Stimulated activated CD4-positive, alpha-beta T cell treated with anti-CD3 and anti-CD28 coated beads, Interleukin-4, amount 100 ng/mL, for 1 hour (primary cell): ENCODE measurements at places on chromosomes 2 and 18.
A peak's percentile ranks its signal among the peaks of the same experiment; 100 is the strongest.

DNA sequence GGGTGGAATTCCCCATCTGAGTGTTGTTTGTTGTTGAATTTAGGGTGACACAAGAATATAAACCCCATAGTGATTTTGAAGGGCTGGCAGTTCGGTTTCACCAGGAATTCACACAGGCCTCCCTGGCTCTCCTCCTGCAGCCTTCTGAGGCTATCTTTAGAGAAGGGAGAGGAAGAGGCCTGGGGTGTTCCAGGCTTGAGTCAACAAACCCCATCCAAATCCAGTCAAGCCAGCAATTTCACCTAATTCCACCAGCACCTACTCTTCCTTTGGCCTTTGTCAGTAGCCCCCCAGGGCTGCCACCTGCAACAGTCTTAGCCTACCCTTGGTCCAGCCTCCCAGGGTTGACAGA is 32.0 kb downstream of the MARCHF4 start:
- DNase-seq: no peak

- no peak for DNase-seq
Measured at GRCh38 chr2:174334278-174334715, 457 bp upstream of the SP9 start.

- DNase-seq: no peak
Measured at GRCh38 chr18:9848170-9848879, 37.4 kb upstream of the TXNDC2 start.

DNA sequence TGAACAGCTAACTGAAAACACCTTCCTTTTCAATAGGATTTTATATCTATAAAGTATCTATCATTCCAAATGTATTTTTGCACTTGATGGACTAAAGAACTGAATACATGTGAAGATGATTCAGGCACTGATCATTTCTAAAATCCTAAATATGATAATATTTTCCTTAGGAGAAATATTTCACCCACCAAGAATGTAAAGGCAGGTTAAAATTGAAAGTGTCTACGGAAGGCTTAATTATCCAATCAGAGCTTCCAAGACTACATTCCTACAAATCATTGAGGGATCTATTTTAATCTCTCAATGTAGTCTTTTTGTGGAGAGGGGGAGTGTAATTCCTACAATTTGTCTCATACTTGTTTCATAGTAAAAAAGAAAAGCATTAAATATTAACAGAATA is 3.6 kb downstream of the GALNT3 start:
- DNase-seq: no peak

GRCh38 chr2:15992457-15993231 is 52.3 kb downstream of the MYCN start:
- DNase-seq: no peak

DNA sequence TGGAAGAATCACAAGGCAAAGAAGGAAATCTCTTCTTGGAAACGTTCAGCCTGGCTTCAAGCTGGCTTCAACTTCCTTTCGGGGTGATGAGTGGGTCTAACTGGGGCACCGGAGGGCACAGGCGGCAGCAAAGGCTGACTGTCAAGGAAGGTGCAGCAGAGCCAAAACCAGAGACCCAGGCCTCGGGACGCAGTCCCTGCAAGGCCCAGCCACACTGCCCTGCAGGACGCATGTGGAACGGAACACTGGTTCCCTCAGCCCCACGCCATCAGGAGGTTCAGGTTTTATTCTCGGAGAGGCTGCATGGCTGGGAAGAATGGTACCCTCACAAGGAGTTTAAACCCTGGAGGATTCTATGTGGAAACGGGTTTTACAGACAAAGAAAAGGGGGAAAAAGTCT is 165.5 kb downstream of the HDAC4 start:
- no peak for DNase-seq

- DNase-seq: no peak
Measured at GRCh38 chr2:42009657-42010580, 37.9 kb upstream of the PKDCC start.

GRCh38 chr18:41783065-41783818 is 171.8 kb upstream of the PIK3C3 start:
- DNase-seq: no peak

DNA sequence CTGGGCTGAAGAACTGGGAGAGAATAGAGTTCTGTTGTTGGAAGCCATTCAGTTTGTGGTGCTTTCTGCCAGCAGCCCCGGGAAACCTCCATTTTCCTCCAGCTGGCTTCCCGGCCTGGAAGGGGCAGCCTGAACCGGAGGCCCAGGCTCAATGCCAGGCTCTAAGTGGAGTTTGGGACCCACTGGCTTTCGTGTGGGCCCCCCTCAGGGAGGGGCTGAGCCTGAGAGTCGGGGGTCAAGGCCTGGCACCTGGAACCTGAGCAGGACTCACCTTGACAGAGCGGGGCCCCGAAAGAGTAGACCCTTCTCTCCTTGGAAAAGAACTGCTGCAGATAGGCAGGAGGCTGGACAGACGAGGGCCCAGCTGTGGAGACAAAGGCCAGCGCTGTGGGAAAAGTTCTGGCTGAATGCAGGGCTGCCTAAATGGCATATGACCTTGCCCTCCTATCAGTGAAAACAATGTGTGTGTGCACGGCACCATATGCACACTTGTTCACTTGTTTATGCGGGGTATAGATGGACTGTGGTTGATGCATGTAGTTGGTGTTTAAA is 34.8 kb upstream of the ASB18 start:
- no peak for DNase-seq

- DNase-seq: no peak
Measured at GRCh38 chr2:218964041-218964771, 4.7 kb downstream of the CDK5R2 start.

DNA sequence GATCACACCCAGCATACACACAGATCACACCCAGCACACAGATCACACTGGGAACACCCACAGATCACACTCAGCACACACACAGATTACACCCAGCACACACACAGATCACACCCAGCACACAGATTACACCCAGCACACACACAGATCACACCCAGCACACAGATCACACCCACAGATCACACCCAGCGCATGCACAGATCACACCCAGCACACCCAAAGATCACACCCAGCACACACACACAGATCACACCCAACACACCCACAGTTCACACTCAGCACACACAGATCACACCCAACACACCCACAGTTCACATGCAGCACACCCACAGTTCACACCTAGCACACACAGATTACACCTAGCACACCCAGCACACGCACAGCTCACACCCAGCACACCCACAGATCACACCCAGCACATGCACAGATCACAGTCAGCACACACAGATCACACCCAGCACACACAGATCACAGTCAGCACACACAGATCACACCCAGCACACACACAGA is 117.6 kb downstream of the DYSF start:
- no peak for DNase-seq

- DNase-seq: no peak
Measured at GRCh38 chr2:206873423-206873822, 65.9 kb upstream of the CPO start.

- DNase-seq: no peak
Measured at GRCh38 chr2:167271932-167272331, 383.7 kb downstream of the XIRP2 start.

DNA sequence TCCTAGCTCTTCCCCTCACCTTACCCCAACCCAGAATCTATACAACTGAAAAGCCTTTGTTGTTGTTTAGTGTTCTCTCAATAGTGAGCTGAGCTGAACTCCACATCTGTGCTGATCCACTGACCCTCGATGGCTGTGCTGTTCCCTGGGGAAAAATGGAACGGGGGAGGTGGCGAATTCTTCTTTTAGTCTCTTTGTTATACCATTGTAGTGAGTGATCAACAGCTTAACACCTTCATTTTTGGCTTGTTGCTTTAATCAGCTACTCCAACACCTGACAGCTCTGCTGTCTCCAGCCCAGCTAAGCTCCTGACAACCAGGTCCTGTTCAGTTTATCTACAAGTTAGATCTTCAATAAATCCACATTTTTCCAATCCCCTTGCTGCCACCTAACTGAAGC is 25.7 kb downstream of the PLA2R1 start:
- DNase-seq: no peak

DNA sequence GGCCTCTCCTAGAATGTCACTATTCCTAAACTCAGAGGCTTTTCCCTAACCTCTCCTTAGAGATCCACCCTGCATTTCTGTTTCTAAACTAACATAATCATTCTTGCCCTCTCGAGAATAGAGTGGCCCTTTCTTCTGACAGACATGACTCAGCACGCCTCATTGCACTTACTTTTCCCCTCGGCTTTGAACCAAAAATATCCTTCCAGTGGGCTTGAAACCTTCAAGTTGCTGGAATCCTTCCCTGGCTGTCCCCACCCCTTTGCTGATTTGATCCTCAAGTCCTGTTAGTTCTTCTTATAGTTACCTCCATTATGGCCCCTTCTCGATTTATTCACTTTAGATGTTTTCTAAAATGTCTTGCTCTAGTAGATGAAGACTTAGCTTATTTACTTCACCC is 158.0 kb downstream of the LTBP1 start:
- DNase-seq: no peak

GRCh38 chr2:56170988-56171387 is 12.8 kb upstream of the CCDC85A start:
- DNase-seq: no peak

- no peak for DNase-seq
Measured at GRCh38 chr2:20629181-20629580, 21.7 kb downstream of the HS1BP3 start.

DNA sequence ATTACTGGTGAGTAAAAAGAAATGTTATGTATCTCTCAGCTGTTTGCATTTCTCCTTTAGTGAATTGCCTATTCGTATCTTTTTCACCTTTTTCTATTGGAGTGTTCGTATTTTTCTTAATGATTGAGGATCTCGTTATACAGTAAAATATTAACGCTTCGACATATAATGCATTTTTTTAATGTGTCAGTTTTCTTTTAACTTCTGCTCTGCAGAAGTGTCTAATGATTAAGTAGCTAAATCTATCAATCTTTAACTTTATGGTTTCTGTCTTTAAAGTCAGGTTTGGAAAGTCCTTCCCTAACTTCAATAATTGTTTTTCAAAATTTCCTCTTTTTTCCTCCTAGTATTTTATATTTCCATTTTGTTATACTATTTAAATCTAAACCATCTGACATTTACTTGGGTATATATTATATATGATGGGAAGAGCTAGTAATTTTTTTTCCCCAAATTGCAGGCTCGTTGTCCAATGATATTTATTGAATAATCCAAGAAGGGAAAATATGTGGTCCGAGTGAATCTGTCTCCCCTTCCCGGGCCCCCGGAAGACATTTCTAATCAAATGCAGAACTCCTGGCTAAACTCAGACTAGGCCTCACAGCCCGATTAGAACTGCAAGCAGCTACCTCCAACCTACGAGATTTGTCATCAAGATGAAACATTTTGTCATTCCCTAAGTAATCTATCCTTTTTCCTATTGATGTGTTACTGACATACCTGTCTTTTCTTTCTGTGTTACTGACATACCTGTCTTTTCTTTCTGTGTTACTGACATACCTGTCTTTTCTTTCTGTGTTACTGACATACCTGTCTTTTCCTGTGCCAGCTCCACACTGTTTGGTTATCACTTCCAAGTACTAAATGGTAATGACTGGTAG is 17.2 kb downstream of the PCBP1 start:
- peak; percentile 25 for DNase-seq

- DNase-seq: no peak
Measured at GRCh38 chr2:31996571-31997150, 14.1 kb downstream of the MEMO1 start.

DNA sequence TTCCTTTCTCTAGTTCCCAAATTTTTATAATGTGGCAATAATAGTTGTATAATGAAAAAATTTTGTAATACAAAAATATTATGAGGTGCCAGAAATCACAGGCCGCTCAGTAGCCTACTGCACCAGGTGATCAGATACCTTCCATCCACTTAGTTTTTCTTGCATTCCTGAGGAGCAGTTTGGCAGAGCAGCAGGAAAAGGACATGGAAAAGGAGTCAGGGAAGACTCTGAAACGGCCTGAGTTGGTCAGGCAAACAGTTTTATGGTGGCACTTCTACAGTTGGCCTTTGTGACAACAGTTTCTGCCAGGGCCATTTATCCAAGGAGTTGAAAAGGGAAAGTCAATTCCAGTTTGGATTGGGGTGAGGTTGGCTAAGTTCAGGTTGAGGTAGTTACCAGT is 165.4 kb upstream of the ALPP start:
- DNase-seq: no peak

DNA sequence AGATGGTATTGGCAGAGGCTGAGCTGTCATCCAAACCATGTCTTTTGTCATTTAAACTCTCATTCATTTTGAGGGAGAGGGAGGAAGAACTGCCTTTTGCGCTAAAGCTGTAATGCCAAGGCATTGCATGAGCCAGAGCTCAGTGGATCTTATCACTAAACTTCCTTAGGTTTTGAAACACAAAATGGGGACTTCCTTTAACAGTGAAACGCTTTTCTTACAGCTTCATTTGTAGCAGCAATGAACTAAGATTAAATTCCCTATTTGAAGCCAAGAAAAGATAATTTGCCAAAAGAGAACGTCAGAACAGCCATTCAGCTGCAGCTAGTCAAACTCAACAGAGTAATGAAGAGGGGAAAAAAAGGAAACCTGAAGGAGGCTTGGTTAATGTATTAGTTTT is 143.5 kb upstream of the MMADHC start:
- DNase-seq: no peak

GRCh38 chr2:161147856-161148255 is 12.4 kb upstream of the TANK start:
- no peak for DNase-seq

DNA sequence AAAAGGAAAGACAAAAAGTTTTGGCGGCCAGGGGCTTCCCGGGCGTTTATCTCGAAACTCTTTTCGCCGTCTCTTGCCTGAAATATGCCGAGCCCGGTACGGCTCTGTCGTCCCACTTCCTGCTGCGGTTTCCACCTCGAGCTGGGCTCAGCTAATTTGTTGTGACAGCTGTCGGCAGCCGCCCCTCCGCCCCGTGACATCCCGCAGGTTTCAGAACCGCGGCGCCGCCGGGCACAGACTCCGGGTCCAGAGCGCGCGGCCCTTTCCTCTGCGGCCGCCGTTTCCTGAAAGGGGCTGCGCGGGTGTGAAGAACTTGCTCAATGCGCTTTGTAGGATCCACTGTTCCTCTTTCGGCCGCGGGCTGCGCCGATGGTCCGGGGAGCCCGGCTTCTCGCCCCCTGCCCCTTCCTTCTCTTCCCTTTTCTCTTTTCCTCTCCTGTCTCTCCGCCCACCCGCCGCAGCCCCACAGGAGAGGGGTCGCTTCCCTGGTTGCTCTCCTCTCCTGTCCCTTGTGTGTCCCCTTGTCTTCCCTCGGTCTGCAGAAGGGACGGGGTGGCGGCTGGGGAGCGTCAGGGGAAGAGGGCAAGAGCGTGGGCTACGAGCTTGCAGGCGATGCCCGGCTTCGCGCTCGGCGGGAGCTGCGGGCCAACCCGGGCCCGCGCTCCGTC is 648 bp downstream of the ARID5A start:
- DNase-seq: peak; percentile 79

GRCh38 chr2:159217676-159218075 is 68.8 kb downstream of the WDSUB1 start:
- no peak for DNase-seq

- DNase-seq: no peak
Measured at GRCh38 chr2:61775956-61776570, 77.8 kb downstream of the FAM161A start.

GRCh38 chr2:157180359-157180758 is 77.1 kb upstream of the GALNT5 start:
- no peak for DNase-seq
